ENCODE measurements at places on chromosomes 6 and 20. TPM values are rescaled to one million over a fixed set of nuclear protein-coding genes. Genes with fewer than 3 reads are reported as not detected.

THBS2 gene
- total RNA-seq, result 2.5 TPM

BTN1A1 gene
- not detected for total RNA-seq

MMP24 gene
- 8.2 TPM for total RNA-seq

TGM3 gene
- not detected for total RNA-seq

HTR1B gene
- 0.43 TPM for total RNA-seq

OXT gene
- 0.43 TPM for total RNA-seq

COL11A2 gene
- 0.07 TPM for total RNA-seq

GPSM3 gene
- 17.8 TPM for total RNA-seq

FILIP1 gene
- 0.07 TPM for total RNA-seq

FAM162B gene
- 0.23 TPM for total RNA-seq

DUSP15 gene
- not detected for total RNA-seq

ZNF133 gene
- total RNA-seq, result 7.7 TPM

FOXQ1 gene
- 2.0 TPM for total RNA-seq

TP53TG5 gene
- total RNA-seq, result not detected

SLC12A5 gene
- total RNA-seq, result not detected

SPDEF gene
- total RNA-seq, result 0.07 TPM

SMIM8 gene
- 2.5 TPM for total RNA-seq

COL20A1 gene
- not detected for total RNA-seq

TSPO2 gene
- total RNA-seq, result not detected

TMEM200A gene
- total RNA-seq, result 2.1 TPM

VWA7 gene
- 0.65 TPM for total RNA-seq

OR2H1 gene
- total RNA-seq, result not detected

SLC22A2 gene
- total RNA-seq, result not detected

All from epithelial cell of proximal tubule (primary cell).